ENCODE measurements at places on chromosomes 5 and 9.

GRCh38 chr9:33475357-33475756 lies 1.6 kb upstream of the NOL6 start:
- no peak for DNase-seq

GRCh38 chr5:10293907-10294662 lies 13.6 kb downstream of the CMBL start:
- DNase-seq, result no peak

- DNase-seq, result peak; percentile 9
These were observed 387.0 kb upstream of the DMAC1 start for GRCh38 chr9:8186560-8186959.

- no peak for DNase-seq
These were observed 17.0 kb upstream of the LCP2 start for GRCh38 chr5:170314541-170315095.

DNA sequence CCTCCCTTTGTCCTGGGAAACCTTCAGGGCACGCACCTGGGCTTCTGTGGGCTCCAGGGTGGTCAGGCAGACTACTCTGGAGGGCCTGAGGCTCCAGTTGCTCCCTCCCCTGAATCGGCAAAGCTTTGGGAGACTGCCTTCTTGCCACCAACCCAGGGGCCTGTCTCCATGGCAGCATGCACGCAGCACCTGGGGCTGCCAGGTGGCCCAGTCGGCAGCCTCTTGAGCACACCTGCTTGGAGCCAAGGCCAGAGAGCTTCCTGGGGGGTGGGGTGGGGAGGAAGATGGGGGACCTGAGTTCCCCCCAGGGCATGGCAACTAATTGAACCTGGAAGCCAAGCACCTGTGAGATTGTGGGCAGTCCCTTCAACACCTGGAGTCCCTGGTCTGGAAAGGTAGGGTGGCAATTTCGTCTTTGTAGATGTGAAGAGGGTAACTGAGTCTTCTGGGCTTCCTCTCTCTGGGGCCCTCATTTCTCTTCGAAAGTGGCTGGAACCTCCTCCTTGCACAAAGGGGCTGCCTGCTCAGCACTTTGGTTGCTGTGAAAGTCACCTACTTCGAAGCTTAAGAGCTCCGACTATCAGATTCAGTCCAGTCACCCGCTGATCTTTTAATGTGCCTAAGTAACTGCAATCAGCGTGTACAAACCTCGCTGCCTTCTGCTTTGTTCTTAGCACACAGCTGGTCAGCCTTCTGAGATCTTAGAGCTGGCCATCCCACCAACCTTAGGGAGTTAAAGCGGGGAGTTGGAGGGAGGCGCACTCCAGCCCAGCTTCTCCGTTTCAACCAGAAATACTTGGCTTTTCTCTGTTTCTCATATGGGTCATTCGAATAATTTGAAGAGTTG lies 4.0 kb downstream of the RNF183 start:
- no peak for DNase-seq
